ENCODE measurements at places on chromosomes 2 and 18.

DNA sequence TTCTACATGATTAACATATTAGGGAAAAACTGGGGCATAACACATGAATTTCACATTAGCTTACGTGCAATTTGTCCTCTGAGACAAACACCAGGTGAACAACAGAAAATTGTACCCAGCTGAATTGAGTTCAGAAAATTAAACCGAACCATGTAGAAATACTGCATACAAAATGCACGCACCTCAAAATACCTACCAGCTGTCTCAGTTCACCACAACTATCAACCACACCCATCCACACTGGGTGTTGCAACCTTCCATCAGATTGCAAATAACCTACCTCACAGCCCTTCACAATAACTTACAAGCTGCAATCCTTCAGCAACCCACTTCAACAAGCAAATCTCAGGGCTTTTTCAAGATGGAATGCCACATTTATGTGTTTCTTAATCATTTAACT lies 55.9 kb downstream of the UNC50 start:
- no peak for DNase-seq

DNA sequence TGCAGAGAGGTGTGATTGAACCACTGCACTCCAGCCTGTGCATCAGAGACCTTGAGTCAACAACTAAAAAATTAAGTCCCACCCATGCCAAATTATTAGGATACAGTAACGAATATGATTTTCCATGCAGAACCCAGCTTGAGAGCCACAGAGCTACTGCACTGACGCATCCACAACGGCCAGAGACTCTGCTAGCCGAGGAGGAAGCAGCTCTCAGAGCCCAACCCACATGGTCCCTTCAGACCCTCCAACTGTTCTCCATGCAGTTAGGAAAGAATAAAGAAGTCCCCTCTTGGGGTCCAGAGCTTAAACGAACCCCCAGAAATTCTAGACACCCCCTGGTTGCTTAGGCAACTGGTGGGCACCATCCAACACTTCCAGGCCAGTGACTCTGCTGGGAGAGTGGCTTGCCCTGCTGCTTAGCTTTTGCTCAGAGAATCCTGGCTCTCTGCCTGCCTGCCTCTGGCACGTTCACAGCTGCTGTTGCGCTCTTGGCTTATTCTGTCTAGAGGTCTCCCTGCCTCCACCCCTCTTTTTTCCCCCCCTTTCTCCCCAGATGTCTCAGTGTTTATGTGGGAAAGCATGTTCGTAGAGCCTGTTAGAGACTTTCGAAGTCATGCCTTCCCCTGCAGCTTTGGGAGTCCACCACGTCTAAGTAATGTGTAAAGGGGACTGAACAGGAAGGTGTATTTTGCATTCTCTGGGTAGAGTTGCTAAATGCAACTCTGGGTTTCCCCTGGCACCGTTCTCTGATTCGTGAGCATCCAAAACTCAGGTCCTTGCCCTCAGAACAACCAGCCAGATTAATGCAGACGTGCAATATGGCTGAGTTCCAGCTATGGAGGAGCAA lies 26.0 kb upstream of the SP3 start:
- DNase-seq: no peak

DNA sequence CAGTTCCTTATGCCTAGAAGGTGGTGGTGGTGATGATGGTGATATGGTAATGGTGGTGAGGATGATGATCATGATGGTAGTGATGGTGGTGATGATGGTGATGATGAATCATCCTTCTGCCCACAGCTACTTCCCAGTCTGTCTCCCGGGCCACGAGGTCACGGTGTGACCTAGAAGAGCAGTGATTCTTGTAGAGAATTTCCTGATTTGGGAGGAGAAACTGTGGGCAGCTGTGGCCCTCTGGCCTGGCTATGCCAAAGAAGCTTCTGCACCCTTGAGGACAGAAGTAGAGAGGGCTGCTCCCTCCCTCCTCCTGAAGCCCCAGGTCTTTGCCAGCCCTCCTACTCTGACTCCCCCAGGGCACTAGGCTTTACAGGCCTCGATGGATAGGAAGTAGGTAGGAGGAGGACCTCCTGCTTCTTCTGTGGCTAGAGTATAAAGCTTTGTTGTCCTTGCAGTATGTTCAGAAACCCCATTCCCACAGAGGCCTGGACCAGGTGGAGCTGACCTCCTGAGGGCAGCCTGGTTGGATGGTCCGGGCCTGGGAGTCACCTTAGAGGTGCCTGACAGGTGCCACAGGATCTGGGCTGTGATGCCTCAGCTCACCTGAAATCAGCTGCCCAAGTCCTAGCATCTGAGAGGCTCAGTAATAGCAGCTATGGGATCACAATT lies 57.9 kb upstream of the EPAS1 start:
- no peak for DNase-seq

DNA sequence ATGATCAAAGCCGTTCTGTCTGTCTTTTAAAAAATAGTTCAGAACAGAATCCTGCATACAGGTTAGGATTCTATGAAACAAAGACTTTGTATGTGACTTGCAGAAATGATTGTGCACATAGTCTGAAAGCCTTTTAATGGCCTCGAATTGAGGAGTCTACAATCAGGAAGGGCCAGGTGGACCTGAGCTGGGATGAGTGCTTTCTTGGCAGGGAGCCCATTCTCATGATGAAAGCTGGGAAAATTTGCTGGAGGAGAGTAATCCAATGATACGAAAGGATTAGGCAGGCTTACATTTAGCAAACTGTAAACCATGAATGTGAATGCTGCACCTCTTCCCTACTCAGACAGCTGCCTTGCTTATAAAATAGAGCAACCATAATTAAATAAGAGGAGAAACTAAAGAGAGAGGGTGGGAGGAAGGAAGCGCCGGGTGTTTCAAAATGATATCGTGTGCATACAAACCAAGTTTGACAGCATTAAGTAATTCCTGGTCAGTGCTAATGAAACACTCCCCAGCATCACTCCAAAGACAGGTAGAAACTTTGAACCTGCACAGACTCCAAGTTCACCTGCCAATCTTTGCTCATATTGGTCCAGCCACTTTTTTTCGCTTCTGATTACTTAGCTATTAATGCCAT lies 23.7 kb upstream of the CXCR4 start:
- no peak for DNase-seq

- DNase-seq: no peak
Measured at GRCh38 chr2:12278217-12278750, 438.5 kb upstream of the TRIB2 start.

DNA sequence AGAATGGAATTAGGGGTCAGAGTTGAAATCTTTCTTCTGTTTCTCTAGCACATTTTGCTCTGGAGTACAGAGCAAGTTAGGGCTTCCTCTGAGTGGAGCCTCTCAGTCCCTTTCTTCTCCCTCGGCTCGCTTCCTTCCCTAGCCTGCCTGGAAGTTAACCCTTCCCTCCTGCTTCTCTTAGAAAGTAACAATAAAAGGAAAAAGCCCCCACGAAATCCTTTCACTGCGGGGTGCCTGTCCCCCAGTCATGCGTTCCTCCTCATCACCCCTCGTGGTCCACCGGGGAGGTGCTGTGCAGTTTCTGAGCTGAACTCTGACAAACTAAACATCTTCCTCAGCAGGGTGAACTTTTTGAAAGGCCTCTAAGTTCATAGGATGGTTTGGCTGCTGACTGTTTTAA lies 2.0 kb downstream of the IGFBP2 start:
- DNase-seq: no peak

GRCh38 chr2:100803334-100803733 lies 16.6 kb upstream of the NPAS2 start:
- DNase-seq: no peak

DNA sequence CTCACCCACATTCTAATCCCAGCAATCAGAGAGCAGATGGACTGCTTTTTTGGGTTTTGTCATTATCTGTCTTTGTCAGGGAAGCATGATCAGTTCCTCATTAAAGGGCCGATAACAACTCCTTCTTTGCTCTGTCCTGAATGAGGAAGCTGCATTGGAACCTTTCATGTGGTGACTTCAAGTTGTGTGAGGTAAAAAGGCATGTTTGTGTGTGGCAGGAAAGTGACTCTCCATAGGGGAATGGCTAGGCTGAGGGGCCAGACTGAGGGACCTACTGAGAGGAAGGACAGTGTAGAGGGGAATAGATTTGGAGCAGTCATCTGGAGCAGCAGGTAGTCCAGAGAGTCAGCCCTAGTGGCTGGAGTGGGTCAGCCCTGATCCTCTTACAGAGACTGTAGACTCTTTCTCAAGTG lies 23.6 kb upstream of the LRRTM1 start:
- DNase-seq: no peak

GRCh38 chr2:47086571-47086970 lies 68.5 kb downstream of the STPG4 start:
- no peak for DNase-seq

All from activated CD4-positive, alpha-beta T cell treated with anti-CD3 and anti-CD28 coated beads for 24 hours (primary cell).